ENCODE measurements at places on chromosomes 4 and X.

- peak; percentile 16 for DNase-seq
These were observed 65.3 kb downstream of the NYX start for GRCh38 chrX:41512394-41512793.

DNA sequence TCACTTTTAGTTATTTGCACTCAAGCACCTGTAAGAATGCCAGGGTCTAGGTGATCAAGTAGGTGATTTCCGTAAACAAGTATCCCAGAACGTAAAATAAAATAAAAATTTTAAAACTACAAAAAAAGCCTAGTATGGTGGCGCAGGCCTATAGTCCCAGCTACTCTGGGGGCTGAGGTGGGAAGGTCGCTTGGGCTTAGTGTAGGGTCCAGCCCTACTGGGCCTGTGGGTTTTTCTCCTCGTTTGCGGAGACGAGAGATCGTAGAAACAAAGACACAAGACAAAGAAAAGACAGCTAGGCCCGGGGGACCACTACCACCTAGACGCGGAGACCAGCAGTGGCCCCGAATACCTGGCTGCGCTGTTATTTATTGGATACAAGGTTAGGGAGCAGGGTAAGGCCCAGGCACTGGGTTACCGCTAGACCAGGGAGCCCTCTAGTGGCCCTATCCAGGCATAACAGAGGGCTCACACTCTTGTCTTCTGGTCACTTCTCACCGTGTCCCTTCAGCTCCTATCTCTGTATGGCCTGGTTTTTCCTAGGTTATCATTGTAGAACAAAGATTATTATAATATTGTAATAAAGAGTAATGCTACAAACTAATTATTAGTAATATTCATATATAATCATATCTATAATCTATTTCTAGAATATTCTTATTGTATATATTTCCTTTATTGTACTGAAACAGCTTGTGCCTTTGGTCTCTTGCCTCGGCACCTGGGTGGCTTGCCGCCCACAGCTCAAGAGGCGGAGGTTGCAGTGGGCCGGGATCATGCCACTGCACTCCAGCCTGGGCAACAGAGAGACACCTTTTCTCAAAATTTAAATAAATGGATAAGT is 38.4 kb downstream of the SAGE1 start:
- peak; percentile 43 for DNase-seq

GRCh38 chr4:109052821-109053220 is 249.6 kb downstream of the COL25A1 start:
- no peak for DNase-seq

DNA sequence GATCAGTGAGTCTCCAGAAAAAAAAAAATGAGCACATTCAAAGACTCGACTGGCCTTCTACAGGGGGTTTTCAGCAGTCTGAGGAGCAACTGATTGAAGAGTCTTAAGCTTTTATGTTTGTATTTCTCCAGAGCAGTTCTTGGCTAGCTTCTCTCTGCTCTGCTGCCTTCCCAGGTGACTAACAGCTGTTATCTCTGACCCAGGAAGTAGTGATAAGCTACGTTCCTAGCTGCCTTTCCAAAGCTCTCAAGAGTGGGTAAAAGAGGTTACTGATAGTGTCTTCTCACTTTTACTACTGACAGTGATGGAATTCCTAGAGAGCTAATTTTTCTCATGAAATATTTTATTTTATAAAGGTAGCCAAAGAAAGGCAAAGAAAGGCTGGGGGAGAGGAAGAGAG is 66.6 kb downstream of the ENOX2 start:
- DNase-seq: no peak

DNA sequence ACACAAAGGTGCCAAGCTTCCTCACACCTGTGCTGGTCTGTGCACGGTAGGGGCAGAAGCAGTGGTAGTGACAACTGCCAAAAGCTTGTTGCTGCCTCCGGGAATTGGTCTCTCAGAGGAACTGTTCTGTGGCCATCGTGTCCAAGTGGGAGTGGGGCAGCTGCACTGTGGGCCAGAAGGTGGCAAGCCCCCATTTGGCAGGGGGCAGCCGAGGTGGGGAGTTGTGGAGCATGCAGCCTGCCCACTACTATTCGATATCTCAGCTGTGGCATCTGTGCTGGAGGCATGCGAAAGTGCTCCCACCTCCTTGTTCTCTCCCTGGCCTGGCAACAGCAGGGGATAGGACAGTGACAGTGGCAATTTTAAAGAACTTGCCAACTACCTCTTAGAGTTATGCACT is 192.8 kb downstream of the TBX22 start:
- DNase-seq: no peak

DNA sequence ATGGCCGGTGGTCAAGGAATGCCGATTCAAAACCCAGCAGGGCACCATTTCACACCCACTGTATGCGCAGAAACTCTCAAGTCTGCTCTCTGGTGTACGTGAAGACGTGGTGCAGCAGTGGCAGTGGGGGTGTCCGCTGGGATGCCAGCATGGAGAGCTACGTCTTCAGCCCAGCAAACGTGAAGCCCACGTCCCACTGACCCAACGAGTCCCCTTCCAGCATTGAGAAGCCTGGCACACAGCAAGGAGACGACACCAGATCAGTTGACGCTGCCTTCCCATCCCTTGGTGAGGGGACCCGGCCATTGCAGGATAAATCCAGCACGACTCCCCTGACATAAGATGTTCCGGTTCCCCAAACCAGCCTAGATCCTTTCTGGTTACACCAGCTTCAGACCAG is 2.2 kb upstream of the PLXNB3 start:
- DNase-seq: no peak

GRCh38 chrX:150459196-150459595 is 96.1 kb downstream of the MAMLD1 start:
- no peak for DNase-seq
